ENCODE measurements at places on chromosomes 5 and 9. TPM values are rescaled to one million over a fixed set of nuclear protein-coding genes. Genes with fewer than 3 reads are reported as not detected.

PCDHA1 gene
- not detected for total RNA-seq

KIAA0825 gene
- total RNA-seq = 7.0 TPM

GRK6 gene
- 30.4 TPM for total RNA-seq

DNA sequence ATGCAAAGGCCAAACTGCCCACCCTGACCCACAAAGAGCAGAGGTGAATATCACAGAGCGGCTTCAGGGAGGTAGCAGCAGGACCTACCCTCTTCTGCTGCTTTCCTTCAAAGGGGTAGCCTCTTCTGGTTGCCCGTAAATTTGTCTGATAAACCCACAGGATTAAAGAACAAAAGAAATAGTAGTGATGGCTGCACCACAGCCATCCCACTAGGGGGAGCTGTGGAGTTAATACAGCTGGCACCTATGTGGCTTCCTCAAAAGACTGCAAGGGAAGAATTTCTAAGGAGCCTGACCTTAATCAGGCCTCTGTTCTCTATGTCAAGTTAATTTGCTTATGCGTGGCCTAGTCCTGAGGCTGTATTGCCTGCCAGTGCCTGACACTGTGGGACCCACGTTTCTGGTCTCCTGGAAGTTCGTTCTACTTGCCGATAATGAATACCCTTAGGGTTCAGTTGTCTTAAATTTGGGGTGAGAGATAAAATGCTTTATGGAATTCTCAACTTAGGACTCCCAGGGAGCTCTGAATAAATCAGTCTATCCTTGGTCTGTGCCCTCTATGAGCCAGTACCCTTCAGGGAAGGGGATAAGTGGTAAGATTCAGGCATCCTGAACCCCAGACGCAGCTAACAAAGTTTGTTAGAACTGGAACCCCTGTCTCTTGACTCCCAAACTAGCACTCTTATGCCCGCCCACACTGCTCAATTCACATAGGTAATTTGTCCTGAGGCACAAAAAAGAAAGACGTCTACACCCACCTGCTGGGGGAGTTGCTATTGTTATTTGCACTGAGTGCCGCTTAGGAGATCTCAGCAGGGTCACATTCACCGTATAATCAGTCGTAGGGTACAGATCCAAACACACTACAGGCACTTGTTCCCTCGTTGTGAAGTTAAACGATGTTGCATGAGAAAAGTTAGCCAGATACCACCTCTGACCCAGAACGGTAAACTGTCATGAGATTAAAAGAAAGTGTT lies 77.1 kb downstream of the SUSD1 start:
- peak; percentile 80 for DNase-seq
- no peak overlapping the region for H3K4me3 ChIP-seq
- no peaks in the 10 kb centered on the region for H3K36me3 ChIP-seq
- H3K27ac ChIP-seq = no peak overlapping the region
- no peaks in the 10 kb centered on the region for H3K27me3 ChIP-seq
- H3K4me1 ChIP-seq = no peaks in the 10 kb centered on the region

- H3K27me3 ChIP-seq = no peaks in the 10 kb centered on the region
- H3K27ac ChIP-seq = peak overlapping the region; percentile 51
- no peaks in the 10 kb centered on the region for H3K36me3 ChIP-seq
- H3K4me1 ChIP-seq = peaks cover 27% of the 10 kb centered on the region
These were observed 4.9 kb downstream of the PCDHGC5 start for GRCh38 chr5:141493500-141494422.

DNA sequence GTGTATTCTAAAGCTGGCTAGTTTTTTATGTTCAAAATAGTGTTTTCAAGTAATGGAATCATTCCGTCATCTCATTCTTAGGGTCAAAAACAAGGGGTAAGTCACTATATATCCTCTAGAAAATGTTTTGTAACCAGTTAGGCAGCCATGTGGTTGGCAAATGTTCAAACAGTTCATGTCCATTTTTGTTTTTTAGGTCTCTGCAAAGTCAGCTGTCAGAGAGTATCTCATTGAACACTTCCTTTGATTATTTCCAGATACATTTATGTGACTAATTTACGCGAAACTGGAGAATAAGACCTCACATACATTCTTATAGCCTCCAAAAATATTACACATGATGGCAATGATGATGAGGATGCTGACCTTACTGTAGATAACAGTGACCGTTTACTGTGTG lies 50.4 kb downstream of the TRIO start:
- peak overlapping the region; percentile 95 for H3K27ac ChIP-seq
- DNase-seq = no peak
- no peak overlapping the region for H3K4me3 ChIP-seq
- H3K27me3 ChIP-seq = no peaks in the 10 kb centered on the region

DNA sequence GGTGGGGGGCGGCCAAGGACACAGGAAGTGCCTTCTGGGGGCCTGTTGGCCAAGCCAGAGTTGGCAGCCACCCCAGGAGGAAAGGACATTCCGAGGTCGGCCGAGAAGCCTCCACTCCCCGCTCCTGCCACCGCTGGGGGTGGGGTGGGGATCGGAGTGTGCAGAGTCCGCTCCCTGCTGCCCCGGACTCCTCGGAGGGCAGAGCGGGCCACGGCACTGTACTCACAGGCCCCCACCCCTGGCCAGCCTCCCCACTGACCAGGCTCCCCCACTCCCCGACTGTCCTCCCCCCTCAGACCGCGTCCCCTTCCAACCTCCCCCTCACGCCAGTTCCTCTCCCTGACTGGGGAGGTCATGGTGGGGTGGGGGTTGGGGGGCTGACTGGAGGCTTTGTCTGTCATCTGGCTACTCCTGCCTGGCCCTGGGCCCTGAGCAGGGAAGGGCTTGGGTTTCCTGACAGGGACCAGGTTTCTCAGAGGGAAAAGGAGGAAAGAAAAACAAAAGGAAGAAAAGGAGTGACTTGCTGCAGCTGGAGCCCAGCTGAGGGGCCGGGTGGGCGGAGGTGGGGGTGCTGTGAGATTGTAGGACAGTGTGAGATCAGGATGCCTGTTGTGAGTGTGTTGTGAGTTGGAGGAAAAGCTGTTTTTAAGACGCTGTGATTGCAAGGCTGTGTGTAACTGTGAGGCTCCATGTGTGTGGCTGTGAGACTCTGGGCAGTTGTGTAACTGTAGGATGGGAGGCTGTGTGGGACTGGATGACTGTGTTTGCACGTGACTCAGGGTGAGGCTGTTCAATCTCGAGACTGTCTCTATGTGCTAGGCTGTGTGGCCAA lies 29.7 kb downstream of the CNTFR start:
- H3K27me3 ChIP-seq = no peaks in the 10 kb centered on the region
- peak; percentile 81 for DNase-seq
- H3K4me1 ChIP-seq = no peaks in the 10 kb centered on the region
- no peak overlapping the region for H3K4me3 ChIP-seq

GRCh38 chr9:86598411-86599239 lies 244.4 kb upstream of the TUT7 start:
- no peak overlapping the region for H3K27ac ChIP-seq
- DNase-seq = no peak
- no peaks in the 10 kb centered on the region for H3K27me3 ChIP-seq
- H3K4me3 ChIP-seq = no peak overlapping the region
- no peaks in the 10 kb centered on the region for H3K36me3 ChIP-seq
- H3K4me1 ChIP-seq = peaks cover 34% of the 10 kb centered on the region

- DNase-seq = peak; percentile 80
- no peaks in the 10 kb centered on the region for H3K27me3 ChIP-seq
- no peaks in the 10 kb centered on the region for H3K36me3 ChIP-seq
- peak overlapping the region; percentile 29 for H3K27ac ChIP-seq
These were observed 23.4 kb downstream of the C9orf50 start for GRCh38 chr9:129597355-129598088.

DNA sequence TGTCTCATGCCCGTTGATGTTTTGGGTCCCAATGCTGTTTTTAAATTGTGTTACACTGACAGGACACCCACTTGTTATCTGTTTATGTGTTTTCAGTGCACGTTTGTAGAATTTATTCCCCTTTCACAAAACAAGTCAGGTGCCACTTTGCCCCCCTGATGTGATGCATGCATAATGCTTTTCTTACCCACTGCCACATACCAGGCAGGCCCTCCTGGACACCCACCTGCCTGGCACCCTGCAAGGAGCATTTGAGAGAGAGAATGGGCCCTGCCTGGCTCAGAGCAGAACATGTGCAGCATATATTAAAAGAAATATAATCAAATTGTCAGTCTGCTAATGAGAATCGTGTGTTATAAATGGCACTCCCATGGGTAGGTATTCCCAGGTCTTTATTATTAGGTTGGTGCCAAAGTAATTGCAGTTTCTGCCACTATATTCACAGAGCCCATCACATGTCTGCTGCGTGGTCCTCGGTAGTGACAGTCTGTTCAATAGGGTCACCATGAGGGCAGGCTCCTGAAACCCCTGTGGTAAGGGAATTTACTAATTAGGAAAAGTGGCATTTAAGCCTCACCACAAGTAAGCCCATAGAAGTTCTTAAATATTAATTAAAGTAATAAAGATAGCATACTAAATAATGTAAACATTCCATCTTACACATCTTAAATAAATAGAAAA lies 52.2 kb upstream of the CKMT2 start:
- no peaks in the 10 kb centered on the region for H3K4me1 ChIP-seq
- no peak for DNase-seq
- no peaks in the 10 kb centered on the region for H3K36me3 ChIP-seq
- H3K27me3 ChIP-seq = no peaks in the 10 kb centered on the region
- H3K27ac ChIP-seq = no peak overlapping the region

DNA sequence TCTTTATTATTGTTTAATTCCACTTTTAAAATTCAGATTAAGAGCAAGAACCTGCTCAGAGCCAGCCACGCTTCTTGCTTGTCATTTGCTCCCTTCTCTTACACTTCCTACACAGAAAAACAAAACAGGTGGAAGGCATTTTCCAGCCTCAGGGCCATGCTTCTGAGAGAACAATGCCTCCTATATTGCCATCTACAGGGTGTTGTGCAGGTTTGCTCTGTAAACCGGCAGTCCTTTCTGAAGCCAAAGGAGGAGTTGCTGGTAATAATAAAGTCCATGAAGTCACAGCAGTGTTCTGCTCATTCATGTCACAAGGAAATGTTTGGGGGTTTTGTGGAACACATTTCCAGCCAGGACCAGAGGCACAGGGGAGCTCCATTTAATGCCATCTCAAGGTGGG lies 16.1 kb upstream of the PRLR start:
- peaks cover 20% of the 10 kb centered on the region for H3K27me3 ChIP-seq
- peak; percentile 7 for DNase-seq

DNA sequence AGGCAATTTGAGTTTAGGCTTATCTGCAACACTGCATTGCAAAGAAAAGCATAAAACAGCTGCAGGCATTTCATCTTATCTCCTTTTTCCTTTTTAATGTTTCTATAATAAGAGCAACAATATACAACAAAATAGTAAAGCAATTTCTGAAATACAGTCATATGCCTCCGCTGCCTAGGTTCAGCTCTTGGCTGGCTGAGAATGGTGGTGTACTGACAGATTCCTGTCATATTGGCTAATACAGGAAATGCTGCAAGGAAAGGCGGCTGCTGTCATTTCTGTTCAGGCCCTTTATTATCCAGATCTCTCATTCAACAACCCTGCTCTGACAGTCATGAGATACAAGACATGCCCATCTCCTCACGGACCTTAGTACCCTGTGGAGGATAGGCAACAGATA lies 677.0 kb downstream of the TAF11L14 start:
- no peak for DNase-seq
- H3K4me3 ChIP-seq = no peak overlapping the region
- H3K27ac ChIP-seq = no peak overlapping the region
- no peaks in the 10 kb centered on the region for H3K36me3 ChIP-seq
- H3K27me3 ChIP-seq = no peaks in the 10 kb centered on the region
